ENCODE measurements at places on chromosomes 5 and 9.

GRCh38 chr5:143051244-143052058, 281.3 kb downstream of the ARHGAP26 start:
- no peak for DNase-seq

DNA sequence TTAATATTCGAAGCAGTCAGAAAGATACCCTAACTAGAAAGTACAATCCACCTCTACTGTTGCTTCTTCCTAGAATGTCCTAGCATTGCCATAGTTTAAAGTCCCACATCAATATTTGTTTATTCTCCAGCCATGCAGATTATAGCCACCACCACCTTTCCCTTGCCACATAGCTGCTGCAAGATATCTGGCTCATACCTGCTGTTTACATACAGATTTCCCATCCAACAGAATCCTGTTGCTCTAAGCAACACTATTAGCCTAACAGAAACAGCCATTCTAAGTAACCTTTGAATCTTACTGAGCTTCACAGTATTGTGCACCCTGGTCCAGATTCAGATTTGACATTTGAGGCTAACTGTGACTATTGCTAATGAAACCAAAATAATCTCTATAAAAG, 45.6 kb downstream of the GNAQ start:
- no peak for DNase-seq

GRCh38 chr5:75363726-75364495, 26.9 kb downstream of the HMGCR start:
- DNase-seq = no peak

DNA sequence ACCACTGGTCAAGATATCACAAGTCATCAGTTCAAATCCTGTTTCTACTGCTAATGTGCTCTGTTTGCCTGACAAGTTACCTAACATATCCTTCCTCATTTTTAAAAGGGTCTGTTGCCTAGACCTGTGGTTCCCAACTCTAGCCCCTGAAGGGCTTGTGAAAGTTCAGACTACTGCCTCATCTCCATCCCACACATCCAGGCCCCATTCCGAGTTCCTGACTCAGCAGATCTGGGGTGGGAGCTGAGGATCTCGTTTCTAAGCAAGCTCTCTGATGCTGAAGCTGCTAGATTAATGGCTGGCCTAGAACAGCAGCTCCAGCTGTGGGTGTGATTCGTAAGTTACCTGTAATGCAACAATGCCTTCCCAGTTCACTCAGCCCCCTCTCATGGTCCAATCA, 32.5 kb downstream of the S1PR3 start:
- no peak for DNase-seq
